ENCODE measurements at places on chromosomes 2 and 18. TPM values are rescaled to one million over a fixed set of nuclear protein-coding genes. Genes with fewer than 3 reads are reported as not detected.

NYAP2 gene
- total RNA-seq: not detected

FAM136A gene
- total RNA-seq: 60.0 TPM

RNF144A gene
- total RNA-seq: 83.1 TPM

CCDC121 gene
- total RNA-seq: 10.9 TPM

PAX8 gene
- total RNA-seq: 0.75 TPM

MC4R gene
- not detected for total RNA-seq

VAMP5 gene
- not detected for total RNA-seq

UGT1A10 gene
- total RNA-seq: not detected

EFR3B gene
- 7.9 TPM for total RNA-seq

Data from SK-MEL-5 (cell line).